ENCODE measurements at places on chromosomes 6 and 20. TPM values are rescaled to one million over a fixed set of nuclear protein-coding genes. Genes with fewer than 3 reads are reported as not detected.

DNA sequence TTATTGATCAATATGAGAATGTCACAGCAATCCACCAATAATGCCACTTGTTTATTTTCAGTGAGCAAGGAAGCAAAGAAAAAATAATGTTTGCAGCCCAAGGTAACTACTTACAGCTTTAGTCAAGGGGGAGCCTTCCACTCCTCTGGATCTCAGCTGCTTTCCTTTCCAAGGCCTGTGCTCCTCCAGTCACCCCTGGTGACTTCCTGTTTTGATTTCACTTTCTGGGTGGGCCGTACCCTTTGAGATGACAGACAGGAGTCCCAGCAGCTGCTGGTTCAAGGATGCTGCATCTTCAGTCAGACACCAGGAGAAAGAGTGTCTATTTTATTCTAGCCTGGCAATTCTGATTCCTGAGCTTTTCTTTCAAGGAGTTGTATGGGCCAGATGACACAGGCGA is 5.6 kb upstream of the VNN2 start:
- DNase-seq = peak; percentile 38

DNA sequence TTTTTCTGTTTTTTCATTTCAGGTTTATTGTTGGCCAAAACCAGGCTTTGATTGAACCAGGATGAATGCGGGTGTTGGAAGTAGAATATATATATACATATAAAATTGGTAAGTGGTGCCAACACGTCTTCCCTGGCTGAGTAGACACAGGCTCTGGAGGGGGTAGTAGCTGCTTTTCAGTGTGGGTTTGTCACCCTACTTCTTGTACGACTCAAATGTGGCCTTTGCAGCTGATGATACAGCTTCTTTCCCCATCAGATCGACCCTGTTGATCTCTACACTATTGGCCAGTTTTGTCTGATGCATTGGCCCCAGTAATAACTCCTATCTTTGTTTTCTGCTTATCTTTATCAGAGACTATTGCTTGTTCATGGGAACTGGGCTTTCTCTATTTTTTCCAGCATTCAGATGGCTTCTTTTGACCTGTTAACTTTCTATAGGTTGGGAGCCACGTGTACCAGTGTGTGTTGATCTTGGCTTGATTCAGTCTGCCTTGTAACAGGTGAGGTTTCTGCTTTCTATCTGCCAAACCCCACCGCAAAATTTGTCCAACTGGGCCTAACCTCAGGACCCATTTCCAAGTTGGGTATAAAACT is 2.7 kb upstream of the ZNFX1 start:
- DNase-seq = no peak

DNA sequence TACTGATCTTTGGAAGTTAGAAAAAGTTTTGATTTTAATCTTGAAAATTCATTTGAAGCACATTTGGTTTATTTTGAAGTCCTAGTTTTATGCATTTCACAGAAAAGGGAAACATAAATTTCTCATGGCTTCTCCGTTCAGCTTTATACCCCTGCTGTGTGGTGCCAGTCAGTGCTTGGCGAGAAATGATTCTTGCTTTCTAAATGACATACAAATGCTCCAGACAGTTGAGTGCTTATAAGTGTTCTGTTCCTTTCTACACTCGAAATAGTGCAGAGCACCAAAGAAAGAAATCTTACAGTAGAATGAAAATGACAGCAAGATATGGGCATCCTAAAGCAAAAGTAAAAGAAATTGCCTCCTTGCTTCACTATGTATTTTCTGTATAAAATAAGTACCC is 9.0 kb upstream of the ZNF292 start:
- DNase-seq = no peak

Gene NQO2
- total RNA-seq = 5.5 TPM

GRCh38 chr20:652615-653109 is 338 bp downstream of the SRXN1 start:
- DNase-seq = no peak

DNA sequence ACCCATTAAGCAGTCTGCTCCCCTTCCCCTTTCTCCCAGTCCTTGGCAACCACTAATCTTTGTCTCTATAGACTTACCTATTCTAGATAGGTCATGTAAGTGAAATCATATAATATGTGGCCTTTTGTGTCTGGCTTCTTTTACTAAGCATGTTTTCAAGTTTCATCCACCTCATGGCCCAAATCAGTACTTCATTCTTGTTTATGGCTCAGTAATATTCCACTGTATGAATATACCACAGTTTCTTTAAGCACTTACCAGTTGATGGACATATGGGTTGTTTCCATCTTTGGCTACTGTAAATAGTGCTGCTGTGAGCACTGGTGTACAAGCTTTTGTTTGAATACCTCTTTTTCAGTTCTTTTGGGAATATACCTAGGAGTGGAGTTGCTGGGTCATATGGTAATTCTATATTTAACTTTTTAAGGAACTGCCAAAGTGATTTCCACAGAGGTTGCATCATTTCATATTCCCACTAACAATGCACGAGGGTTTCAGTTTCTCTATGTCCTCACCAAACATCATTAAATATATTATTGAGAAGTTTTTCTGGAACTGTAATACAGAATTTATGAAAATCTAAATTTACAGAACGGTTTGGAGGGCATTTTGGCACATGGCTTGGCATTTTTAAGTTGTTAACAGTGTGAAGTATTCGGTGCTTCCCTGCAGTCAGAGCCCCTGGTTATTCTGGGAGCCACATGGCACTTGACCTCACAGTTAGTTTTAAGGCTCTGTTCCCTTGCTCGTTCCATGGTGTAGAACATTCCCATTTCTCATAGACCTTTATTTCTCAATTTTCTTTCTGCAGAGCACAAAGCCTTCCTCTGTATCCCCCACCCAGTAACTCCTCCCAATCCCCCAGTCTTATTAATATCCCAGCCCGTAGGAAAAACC is 27.0 kb upstream of the DTNBP1 start:
- DNase-seq = no peak

GRCh38 chr6:3715285-3715684 is 36.2 kb downstream of the PXDC1 start:
- DNase-seq = no peak

DNA sequence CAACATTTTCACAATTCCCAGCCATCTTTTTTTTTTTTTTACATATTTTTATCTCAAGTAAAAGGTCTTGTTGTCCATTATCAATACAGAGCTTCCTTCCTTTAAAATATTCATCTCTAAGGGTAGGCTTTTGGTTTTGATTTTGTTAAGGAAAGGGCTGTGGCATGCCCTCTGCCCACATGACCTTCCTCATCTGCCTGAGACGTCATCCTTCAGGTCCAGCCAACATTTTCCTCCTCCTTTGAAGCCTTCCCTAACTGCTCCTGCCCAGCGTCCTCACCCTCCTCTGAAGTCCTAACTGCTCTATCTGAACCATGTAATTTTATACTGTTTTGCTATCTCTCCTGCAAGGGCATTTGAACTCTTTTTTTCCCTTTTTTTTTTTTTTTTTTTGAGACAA is 73.9 kb upstream of the TGM3 start:
- DNase-seq = no peak

DNA sequence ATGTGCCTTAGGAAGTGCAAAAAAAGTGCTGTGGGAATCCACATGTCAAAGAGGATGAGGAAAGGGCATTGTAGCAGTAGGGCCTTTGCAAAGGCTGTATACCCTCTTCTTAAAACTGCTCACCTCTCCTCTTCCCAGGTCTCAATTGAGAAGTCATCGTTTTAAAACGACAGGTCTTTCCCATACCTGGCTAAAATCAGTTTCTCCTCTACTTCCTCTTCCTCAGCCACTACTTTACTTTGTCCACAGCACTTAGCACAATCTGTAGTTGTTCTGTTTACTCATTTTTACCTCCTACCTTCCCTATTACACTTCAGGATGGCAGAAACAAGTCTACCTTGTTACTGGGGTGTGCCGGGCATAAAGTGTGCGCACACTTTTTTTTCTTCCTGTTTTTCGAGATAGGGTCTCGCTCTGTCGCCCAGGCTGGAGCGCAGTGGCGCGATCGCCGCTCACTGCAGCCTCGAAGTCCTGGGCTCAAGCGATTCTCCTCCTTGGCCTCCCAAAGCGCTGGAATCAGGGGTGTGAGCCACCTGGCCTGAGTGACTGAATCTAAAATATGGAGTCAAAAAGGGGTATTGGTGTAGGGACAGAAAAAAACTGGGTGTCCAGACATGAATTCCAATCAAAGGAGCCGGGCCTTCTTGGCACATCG is 9.8 kb upstream of the ELOVL5 start:
- peak; percentile 22 for DNase-seq

Gene DACT2
- not detected for total RNA-seq

Gene RAB44
- 0.08 TPM for total RNA-seq

- DNase-seq = no peak
These were observed 609.0 kb downstream of the QKI start for GRCh38 chr6:164023535-164023934.

GRCh38 chr20:51422514-51423289 is 119.8 kb downstream of the NFATC2 start:
- DNase-seq = no peak

GRCh38 chr20:36819659-36820058 is 46.1 kb upstream of the DSN1 start:
- DNase-seq = no peak

- DNase-seq = no peak
These were observed 107.7 kb downstream of the ZDHHC14 start for GRCh38 chr6:157488716-157489118.

GRCh38 chr6:142833054-142833453 is 111.9 kb downstream of the HIVEP2 start:
- DNase-seq = no peak

DNA sequence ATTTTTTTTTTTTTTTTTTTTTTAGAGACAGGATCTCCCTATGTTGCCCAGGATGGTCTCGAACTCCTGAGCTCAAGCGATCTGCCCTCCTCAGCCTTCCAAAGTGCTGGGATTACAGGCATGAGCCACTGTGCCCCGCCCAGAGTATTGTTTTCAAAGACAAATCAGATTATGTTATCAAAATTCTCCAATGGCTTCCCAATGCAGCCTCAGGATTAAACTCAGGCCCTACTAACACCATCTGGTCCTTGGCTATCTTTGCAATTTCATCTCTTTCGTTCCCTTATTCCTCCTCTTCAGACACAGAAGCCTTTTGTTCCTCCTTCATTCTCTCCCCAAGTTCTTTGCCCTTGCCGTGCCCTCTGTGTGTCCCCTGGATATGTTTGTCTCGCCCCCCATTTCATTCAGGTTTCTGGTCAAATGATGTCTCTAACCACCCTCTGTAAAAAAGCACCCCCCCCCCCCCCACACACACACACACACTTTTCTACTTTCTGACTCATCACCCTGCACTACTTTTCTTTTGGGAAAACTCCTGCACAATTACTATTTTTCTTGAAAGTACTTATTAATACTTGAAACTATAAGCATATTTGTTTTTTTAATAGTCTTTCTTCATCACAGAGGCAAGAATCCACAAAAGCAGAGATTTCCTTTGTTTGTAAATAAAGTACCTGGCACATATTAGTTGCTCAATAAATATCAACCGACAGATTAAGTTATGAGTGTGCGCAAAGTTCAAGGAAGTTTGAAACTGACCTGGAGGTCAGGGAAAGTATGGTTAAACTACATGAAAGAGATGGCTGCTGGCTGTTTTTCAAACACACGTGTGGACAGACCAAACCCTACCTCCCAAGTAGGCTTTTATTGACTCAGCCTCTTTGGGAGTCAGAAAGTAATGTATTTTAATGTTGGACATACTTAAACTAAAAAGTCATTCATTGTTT is 16.7 kb downstream of the BTN1A1 start:
- DNase-seq = no peak

Gene NRN1
- 0.57 TPM for total RNA-seq

Gene SEMG1
- not detected for total RNA-seq

DNA sequence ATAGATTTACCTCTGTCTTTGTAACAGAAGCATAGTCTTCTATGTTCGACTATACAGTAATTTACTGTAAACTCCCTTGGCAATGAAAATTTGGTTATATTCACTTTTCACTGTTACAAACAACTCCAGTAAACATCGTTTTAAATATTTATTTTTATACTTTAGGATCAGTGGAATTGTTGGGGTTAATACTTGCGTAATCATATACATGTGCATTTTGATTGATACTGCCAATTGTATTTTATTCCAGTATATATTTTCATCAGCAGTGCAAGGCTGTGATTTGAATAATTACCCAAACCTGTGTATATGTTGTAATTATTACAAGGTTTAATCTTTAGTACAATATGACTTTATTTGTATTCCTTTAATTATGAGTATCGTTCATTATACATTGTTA is 255.7 kb downstream of the ARID1B start:
- DNase-seq = no peak

DNA sequence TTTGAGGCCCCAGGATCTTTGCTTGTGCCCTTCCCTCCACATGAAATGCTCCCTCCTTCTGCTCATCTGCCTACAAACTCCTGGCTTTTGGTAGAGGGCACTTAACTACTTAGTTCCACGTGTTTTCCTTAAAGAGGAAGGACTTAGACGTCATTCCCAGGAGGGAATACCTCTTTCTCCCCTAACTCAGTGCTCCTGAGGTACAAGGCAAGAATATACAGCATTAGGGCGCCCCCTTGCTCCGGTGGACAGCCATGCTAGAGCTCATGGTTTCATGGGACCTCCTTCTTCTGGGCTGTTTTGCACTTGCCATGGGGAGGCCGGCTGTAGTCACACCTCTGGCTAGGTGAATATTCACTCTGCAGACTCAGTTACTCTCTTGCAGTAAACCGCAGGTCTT is 93.8 kb upstream of the LY86 start:
- peak; percentile 43 for DNase-seq

DNA sequence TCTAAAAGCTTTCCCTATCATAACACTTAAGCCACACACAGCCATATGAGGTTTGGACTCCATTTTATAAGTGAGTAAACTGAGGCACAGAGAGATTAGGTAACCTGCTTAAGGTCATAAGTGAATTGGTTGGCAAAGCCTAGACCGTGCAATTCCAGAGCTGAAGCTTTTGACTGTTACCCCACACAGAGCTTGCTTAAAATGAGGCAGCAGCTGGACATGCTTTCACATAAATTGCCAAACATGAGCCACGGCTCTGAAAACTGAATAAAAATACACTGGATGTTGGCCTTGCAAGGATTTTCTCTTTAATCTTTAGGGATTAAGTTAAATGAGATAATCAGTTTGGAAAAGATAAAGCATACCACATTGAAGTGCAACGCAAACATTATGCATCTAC is 2.5 kb downstream of the RIPOR2 start:
- DNase-seq = no peak

DNA sequence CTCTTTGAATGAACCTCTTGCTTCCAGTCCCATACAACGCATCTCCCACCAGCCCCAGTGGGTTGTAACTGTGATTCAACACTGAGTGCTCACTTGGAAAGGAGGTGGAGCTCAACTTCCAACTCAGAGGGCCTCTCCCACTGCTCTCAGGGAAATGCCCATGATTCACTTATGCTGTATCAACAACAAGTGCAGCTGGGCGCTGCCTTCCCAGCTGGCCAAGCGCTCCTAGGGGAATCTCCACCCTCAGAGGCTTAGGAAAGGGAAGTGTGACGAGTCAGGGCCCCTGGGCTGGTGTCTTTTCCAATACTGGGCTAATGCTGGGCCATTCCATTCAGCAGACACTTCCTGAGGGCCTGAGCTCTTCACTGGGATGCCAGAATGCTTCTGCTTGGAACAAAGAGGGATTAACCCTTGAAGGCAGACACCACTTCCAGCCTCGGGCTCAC is 8.1 kb upstream of the OCSTAMP start:
- no peak for DNase-seq

Measured in CD8-positive, alpha-beta T cell (primary cell).